ENCODE measurements at places on chromosomes 11 and 22.

GRCh38 chr11:16587670-16588069 is 150.8 kb upstream of the C11orf58 start:
- DNase-seq, result no peak

DNA sequence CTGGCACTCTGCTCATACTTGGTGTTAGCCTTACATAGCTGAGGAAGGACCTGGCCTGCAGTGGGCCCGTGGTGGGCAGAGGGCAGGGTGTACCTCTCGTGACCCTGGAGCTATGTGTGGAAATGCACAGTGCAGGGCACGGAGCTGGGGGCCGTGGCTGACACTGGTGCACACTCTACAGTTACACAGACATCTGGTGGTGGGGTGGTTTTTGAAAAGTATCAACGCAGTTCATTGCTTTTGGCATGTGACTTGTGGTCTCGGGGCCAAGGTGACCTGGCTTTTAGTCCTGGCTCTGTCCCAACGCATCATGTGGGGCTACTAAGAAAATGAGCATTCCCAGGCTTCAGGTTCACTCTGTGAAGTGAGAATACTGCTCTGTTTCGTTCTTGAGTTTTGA is 553.6 kb downstream of the NTM start:
- no peak for DNase-seq

DNA sequence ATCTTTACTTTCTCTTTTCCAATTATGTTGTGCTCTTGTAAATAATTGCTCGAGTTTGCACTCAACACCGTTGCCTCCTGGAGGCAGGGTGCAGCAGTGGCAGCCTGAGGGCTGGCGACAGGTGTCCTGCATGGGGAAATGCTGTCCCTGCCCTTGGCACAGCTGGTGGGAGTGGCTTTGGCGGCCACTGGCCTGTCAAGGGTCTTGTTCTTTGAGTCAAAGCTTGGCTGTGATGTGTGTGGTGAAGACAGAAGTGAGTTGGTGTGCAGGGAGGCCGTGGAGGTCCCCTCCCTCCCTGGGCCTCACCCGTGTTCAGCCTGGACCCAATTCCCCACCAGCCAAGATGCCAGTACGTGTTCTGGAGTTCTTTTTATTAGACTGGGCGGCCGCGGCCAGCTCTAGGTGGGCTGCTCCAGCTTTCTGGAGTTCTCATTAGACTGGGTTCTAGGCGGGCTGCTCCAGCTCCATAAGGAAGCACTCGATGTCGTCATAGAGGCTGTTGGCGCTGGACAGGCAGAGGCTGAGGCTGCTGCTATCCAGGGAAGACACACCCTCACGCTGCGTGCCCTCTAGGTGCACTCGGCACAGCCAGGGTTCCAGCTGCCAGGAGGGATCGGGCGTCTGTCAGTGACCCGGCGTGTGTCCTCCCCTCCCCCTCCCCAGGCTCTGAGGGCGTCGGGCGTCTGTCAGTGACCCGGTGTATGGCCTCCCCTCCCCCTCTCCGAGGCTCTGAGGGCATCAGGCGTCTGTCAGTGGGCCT is 3.4 kb downstream of the IRF7 start:
- DNase-seq, result no peak

DNA sequence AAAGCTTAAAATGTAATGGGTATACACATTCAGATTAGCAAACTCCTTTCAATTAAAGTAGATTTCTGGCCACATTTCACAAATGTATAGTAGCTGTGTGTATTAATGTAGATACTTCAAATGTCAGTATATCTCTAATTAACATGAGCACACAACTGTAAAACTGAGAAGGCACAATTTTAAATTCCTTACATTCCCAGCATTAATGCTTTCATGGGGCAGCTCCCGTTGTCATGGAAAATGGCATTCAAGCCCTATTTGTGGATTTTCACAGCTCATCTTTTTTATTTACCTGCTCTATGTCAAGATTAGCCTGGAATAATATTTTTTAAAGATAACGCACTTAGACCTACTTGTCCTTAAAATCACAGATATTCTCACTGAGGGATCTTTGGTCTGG is 113.6 kb upstream of the SOX6 start:
- no peak for DNase-seq

- DNase-seq, result no peak
These were observed 28.7 kb upstream of the RTL6 start for GRCh38 chr22:44526779-44527126.

DNA sequence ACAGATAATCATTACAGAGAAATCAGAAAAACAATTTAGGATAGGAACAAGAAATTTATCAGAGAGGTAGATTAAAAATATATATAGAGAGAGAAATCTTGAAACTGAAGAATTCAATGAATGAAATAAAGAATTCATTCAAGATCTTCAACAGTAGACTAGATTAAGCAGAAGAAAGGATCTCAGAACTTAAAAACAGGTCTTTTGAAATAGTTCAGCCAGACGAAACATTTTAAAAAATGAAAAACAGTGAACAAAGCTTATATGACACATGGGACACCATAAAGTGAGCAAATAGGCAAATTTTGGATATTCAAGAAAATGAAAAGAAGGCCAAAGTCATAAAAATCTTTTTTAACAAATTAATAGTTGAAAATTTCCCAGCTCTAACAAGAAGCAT is 138.8 kb downstream of the CASP12 start:
- no peak for DNase-seq

DNA sequence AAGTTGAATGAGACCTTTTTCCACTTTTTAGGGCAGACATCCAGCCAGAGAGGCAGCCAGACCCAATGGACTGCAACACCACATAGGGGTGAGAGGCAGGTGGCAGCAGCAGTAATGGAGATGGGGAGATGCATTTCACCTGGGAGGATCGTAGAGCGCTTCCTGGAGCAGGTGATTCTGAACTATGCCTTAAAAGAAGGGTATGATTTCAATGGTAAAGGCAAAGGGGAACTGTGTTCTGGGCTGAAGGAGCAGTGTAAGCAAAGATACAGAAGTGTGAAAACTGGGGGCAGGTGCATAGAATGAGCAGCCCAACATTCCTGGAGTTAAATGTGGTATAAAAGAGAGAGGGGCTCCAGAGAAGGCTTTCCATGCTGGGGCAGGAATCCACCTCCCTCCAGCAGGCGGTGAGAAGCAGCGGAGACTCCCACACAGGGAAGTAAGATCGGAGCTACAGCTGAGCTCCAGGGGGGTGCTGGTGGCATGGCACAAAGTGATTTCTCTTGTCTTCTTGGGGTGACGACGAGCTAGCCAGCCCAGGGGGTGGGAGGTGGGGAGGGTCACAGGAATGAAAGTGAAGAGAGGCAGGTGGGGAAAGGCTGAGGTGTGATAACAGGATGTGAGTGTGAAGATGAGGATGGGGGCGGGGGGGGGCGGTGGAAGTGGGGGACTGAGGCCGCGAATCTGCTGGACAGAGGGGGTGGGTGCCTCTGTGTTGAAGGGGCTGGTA is 4.3 kb upstream of the SERHL2 start:
- no peak for DNase-seq

DNA sequence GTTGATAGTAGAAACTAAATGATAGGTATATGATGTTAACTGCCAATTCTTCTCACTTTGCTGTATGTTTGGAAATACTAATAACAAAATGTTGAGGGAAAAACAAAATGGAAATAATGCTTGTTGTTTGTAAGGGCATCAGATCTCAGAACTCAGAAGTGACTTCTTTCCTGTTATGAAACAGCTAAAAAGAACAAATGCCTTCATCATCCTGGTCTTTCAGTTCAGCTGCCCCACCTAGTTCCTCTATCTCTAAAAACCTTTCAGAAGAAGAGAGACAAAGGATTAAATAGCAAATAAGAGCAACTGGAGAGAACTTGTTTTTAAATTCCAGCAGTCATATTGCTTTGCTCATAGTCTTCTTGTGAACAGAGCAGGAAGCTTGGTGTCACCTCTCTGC is 345.3 kb upstream of the NCAM1 start:
- no peak for DNase-seq

GRCh38 chr11:20770414-20770946 is 101.1 kb downstream of the NELL1 start:
- DNase-seq, result no peak

DNA sequence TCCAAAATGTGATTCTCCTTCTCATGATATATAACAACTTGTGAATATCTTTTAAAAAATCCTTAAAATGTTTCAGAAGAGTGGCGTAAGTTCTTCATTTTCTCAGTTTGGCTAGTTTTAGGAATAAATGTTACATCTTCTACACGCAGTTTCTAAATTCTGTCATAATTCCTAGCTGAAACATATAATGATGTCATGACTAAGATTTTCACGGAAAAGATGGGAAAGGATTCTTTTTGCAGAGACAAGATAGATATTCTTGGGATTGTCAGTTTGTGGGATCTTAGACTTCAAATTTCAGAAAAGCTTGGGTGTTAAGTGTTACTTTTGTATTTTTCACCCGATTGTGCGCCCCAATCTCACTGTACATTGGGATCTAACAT is 1.7 kb downstream of the EED start:
- DNase-seq, result no peak

GRCh38 chr11:106172386-106172991 is 95.0 kb downstream of the AASDHPPT start:
- no peak for DNase-seq

DNA sequence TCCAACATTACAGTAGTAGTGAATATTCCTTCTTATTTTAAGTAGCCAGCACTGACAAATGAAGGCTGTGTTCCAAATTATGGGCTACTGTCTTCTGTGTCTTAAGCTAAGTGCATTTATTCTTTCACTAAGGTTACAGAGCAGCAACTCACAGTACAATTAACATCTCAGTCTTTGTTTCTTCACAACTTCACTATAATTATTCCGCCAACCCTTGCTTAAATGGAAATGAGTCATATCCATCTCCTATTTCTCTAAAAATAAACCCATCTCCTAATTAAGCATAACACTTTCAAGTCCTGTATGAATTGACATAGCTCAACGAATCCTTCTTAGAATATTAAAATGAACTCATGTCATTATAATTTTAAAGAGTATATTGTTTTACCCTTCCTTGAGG is 6.7 kb downstream of the ETS1 start:
- no peak for DNase-seq

- no peak for DNase-seq
These were observed 63.5 kb downstream of the SIK2 start for GRCh38 chr11:111665777-111666176.

DNA sequence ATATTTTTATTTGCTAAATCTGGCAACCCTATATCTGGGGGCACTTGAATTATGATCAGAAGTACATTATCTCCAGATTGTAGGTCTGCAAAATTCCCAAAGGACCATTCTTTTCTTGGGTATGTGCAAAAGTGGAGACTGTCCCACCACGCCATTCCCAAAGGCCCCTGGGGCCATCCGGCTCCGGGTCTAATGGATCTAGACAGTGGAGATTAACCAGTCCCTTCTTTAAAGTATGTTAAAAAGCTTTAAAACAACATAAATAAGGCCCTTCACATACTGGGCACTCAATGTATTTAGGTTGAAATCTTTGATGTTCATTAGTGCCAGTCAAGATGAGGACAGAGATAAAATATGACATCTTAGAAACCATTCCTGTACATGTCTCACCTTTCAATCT is 124.1 kb downstream of the MAML2 start:
- no peak for DNase-seq

DNA sequence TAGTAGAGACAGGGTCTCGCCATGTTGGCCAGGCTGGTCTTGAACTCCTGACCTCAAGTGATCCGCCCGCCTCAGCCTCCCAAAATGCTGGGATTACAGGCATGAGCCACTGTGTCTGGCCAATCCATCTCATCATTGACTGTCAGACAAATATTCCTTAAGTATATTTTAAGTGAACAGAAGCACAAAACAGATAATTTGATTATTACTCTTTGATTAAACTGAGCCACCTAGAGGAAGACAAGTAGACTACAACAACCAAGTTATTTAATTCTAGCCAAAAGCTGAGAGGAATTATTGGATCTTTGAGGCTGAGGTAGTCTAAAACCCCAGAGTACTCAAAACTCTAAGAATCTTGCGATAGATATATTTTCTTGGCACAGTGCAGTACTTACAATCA is 1.2 kb downstream of the ACRV1 start:
- no peak for DNase-seq

GRCh38 chr11:7116370-7116769 is 27.6 kb downstream of the RBMXL2 start:
- no peak for DNase-seq

DNA sequence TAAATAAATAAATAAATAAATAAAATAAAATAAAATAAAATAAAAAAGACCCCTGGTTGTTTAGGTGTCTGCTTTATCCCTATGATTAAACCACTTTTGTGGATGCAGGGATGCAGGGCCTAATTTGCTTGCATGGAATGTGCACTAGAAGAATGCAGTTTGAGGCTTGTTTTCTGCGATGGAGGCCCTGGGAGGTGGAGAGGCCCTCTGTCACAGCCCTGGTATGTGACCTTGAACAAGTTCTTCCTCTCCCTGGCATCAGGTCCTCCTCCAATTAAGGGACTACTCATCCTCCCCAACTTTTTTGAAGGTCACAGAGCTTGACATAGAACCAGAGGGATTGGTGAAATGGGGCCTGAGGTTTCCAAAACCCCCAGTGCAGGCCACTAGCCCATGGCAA is 22.7 kb downstream of the KCNJ4 start:
- DNase-seq, result no peak

DNA sequence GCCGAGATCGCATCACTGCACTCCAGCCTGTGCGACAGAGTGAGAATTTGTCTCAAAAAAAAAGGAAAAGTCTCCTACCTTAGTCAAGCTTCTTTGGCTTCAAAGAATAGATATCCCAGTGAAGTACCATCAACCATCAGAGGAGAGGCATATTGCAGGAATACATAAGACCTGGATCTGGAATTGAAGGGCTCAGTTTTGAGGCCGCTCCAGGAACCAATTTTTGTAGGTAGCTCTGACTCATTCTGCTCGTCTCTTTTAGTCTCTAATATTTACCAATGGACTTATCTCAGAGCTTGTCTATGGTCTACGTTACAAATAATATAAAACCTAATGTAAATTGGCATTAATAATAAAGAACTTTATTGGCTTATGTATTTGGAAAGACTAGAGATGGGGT is 8.2 kb upstream of the CCDC15 start:
- no peak for DNase-seq

- no peak for DNase-seq
These were observed 659.8 kb upstream of the CCDC90B start for GRCh38 chr11:83945976-83946375.

- DNase-seq, result no peak
These were observed 86.9 kb downstream of the PARVA start for GRCh38 chr11:12464303-12464702.

GRCh38 chr22:47884200-47884599 is 1121.8 kb downstream of the TBC1D22A start:
- DNase-seq, result no peak

- no peak for DNase-seq
These were observed 510 bp downstream of the PPME1 start for GRCh38 chr11:74171630-74171968.

GRCh38 chr11:1570001-1570453 is 2.0 kb downstream of the DUSP8 start:
- no peak for DNase-seq

GRCh38 chr11:82757660-82758357 is 24.1 kb upstream of the FAM181B start:
- DNase-seq, result no peak

- no peak for DNase-seq
These were observed at the start of gene RHOD for GRCh38 chr11:67056267-67057204. Gene RHOD (plus strand): TSS chr11:67056847. CDS start chr11:67056903, 56 bp downstream.

GRCh38 chr11:65895482-65895981 is 4.7 kb downstream of the FOSL1 start:
- DNase-seq, result no peak

Measured in stimulated activated CD8-positive, alpha-beta memory T cell treated with anti-CD3 and anti-CD28 coated beads, Interleukin-7, amount 100 ng/mL, for 24 hours (primary cell).